HFFc6 (cell line): ENCODE measurements at places on chromosomes 1 and 21.

DNA sequence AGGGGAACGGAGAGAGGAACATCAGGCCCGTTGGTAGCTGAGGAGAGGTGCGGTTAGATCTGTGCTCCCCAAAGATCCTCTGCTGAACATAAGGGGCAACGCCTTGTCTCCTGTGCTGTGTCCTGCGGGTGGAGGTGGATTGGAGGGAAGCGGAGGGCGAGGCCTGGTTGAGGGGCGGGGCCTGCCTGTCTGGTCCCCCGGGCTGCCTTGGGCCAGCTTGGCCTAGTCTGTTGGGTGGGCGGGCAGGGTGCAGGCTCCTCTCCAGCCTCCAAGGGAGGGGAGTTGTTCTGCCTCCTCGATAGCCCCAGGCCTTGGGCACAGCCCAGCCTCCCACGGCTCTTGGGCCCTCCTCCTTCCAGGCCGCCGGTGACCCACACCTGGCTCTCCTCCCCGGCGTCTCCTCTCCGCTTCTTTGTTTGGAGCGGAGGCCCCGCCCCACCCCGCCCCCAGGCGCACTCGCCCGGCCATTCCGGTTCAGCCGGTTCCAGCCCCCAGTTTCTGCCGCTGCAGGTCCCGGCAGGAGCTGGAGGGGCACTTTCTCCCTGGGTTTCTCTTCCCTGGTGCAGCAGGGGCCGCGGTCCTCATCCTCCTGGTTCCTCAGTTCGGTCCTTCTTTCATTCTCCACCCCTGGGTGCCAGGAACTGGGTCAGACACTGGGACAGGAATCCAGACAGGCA lies 19.4 kb downstream of the PTPRF start:
- H3K36me3 ChIP-seq: 0 out of 2 replicates have a peak, but pooled peaks cover 7% of the 10 kb centered on the region
- H3K4me3 ChIP-seq: no peak overlapping the region

DNA sequence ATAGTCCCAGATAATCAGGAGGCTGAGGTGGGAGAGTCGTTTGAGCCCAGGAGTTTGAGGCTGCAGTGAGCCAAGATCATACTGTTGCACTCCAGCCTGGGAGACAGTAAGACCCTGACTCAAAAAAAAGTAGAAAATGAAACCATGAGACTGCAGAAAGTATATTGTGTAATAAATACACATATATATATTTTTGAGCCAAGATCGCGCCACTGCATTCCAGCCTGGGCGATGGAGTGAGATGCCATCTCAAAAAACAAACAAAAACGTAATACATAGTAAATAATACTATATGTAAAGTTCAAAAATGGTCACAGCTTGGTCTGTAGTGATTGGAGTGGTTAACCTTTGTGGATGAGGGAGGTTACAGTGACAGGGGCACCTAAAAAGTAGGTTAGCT lies 9.7 kb downstream of the BRDT start:
- H3K27ac ChIP-seq: no peak overlapping the region
- no peaks in the 10 kb centered on the region for H3K36me3 ChIP-seq
- H3K4me3 ChIP-seq: no peak overlapping the region
- no peak for DNase-seq

DNA sequence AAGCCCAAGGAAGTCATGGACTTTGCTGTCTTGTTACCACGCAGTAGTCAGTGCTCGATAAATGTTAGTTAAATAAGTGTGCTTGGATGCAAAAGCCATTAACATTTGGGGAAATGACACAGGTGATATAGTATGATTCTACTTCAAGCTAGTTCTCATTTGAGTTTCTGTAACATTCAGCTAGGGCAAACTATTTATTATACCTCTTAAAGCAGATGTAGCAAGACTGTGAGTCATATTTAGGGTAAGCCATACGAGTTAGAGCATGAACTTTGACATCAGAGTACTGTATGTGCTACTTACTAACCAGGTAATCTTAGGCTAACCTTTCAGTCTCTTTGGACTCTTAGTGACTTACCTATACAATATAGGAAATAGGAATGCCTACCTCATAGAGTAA lies 21.0 kb downstream of the CLCA4 start:
- H3K27me3 ChIP-seq: peaks cover 3% of the 10 kb centered on the region; the same call in 1 of the 2 replicates
- no peak for DNase-seq
- no peaks in the 10 kb centered on the region for H3K36me3 ChIP-seq
- H3K4me3 ChIP-seq: no peak overlapping the region
- H3K27ac ChIP-seq: no peak overlapping the region
- no peaks in the 10 kb centered on the region for H3K4me1 ChIP-seq

DNA sequence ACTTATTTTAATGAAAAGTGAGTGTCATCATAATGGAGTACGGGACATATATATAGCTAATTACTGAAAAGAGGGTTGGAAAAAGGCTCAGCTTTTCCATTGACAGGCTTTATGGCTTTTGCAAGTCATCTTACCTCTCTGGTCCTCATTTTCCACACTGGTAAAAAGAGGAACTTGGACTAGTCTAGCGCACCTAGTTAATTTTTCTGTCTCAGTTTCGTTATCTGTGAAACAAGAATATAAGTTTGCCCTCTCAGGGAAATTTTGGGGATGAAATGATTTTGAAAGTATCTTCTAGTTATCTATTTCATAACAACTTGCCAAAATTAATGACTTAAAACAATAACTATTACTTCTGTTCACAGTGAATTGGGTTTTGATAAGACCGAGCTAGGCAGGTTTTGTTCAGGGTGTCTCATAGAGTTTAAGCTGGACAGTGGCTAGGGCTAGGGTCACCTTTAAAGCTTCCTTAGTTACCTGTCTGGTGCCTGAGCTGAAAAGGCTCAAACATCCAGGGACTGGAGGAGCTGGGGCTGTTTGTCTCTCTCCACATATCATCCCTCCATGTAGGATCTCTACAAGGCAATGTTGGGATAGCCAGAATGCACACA lies 91.7 kb downstream of the TYW3 start:
- no peak overlapping the region for H3K27ac ChIP-seq
- H3K27me3 ChIP-seq: no peaks in the 10 kb centered on the region
- H3K4me3 ChIP-seq: no peak overlapping the region
- peaks cover 35% of the 10 kb centered on the region for H3K4me1 ChIP-seq
- DNase-seq: no peak
- H3K36me3 ChIP-seq: no peaks in the 10 kb centered on the region

DNA sequence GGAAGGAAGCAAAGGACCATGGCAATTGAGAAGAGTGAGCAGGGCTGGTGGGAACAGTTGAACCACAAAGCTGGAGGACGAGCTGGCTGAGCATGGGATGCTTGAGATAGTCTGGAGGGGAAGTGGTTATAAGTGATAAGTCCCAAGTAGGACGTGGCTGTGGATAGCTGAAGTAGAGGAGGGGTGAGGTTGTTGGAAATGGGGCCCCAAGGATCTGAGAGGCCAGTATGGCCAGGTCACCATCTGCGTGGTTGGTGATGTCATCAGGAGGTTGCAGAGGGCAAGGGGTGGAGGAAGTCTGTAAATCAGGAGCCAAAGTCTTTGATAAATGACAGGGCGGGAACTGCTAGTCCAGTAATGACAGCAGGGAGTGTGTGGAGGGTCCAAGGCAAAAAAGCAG lies 11.0 kb upstream of the REN start:
- no peak overlapping the region for H3K4me3 ChIP-seq
- H3K27me3 ChIP-seq: peaks cover 2% of the 10 kb centered on the region
- no peaks in the 10 kb centered on the region for H3K36me3 ChIP-seq
- no peak for DNase-seq

DNA sequence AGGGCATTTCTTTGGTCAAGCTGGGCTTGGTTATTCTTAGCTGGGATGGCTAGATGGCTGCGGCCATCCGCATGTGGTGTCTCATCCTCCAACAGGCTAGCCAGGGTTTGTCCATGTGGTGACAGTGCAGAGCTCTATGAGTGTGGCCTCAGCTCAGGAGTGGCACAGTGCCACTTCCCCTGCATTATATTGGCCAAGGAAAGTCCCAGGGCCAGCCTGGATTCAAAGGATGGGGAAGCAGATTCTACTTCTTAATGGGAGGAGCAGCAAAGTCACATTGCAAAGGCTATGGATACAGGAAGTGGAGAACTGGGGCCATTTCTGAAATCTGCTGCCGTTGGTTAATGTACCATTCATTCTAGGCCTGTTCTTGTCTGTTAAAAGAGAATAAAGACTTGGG lies 34.4 kb downstream of the STUM start:
- H3K27ac ChIP-seq: no peak overlapping the region
- H3K27me3 ChIP-seq: peaks cover 33% of the 10 kb centered on the region
- no peaks in the 10 kb centered on the region for H3K4me1 ChIP-seq
- H3K4me3 ChIP-seq: no peak overlapping the region
- no peak for DNase-seq

GRCh38 chr1:17116643-17117042 lies 2.6 kb downstream of the PADI2 start:
- H3K27me3 ChIP-seq: peaks cover 50% of the 10 kb centered on the region
- H3K36me3 ChIP-seq: no peaks in the 10 kb centered on the region
- no peak overlapping the region for H3K4me3 ChIP-seq
- H3K27ac ChIP-seq: no peak overlapping the region
- DNase-seq: no peak

DNA sequence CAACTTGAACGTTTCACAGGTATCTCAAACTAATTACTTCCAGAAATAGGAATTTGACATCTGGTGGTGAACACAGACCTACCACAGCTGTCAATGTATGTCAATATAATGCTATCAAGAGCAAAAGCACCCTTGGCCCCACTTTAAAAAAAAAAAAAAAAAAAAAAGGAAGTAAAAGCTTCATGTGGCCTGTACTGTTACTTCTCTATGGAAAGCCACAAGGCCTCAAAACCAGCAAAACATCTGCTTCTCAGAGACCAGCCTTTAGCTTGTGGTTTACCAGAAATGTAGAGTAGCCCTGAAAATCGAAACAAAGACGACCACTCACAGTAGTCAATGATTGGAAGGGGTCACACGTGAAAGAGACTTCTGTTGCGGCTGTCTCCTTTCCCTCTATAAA lies 109.6 kb downstream of the SLC45A1 start:
- peaks cover 5% of the 10 kb centered on the region; the same call in 1 of the 2 replicates for H3K36me3 ChIP-seq
- H3K27me3 ChIP-seq: no peaks in the 10 kb centered on the region
- no peak overlapping the region for H3K4me3 ChIP-seq
- H3K4me1 ChIP-seq: peaks cover 19% of the 10 kb centered on the region
- no peak overlapping the region for H3K27ac ChIP-seq

DNA sequence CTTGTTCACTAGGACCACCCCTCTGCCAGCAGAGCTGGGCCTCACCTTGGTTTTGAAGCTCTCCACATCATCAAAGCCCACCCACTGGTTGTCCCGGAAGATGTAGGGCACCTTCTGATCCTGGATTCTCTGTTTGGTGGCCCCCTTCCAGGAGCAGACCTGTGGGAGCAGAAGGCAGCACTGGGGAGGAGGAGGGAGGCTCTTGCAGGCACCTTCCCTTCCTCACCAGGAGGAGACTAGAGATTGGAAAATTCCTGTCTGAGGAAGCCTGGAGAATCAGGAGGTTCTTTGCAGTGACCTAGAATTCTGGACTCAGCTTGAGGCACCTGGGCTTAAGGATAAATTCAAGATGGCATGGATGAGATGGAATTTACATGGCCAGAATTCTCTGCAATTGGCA lies 10.3 kb downstream of the CHIT1 start:
- H3K36me3 ChIP-seq: no peaks in the 10 kb centered on the region
- H3K27me3 ChIP-seq: peaks cover 19% of the 10 kb centered on the region
- H3K4me3 ChIP-seq: no peak overlapping the region
- DNase-seq: no peak
